Heart right ventricle (tissue), 16 donors: ENCODE measurements at places on chromosomes 5 and 9. TPM values are rescaled to one million over a fixed set of nuclear protein-coding genes. Genes with fewer than 3 reads are reported as not detected.

The UBAP1 gene
- 44.9 TPM for total RNA-seq

The MSMP gene
- not detected for total RNA-seq

The ENTPD2 gene
- 2.2 TPM for total RNA-seq

The PCDHGA8 gene
- 8.5 TPM for total RNA-seq

The PHF24 gene
- 0.18 TPM for total RNA-seq

GRCh38 chr5:76594107-76594506 lies 29.1 kb downstream of the F2RL2 start:
- H3K27me3 ChIP-seq: no peaks in the 10 kb centered on the region
- H3K36me3 ChIP-seq: no peaks in the 10 kb centered on the region
- no peak for DNase-seq
- no peak overlapping the region for H3K4me3 ChIP-seq
- H3K4me1 ChIP-seq: no peaks in the 10 kb centered on the region

DNA sequence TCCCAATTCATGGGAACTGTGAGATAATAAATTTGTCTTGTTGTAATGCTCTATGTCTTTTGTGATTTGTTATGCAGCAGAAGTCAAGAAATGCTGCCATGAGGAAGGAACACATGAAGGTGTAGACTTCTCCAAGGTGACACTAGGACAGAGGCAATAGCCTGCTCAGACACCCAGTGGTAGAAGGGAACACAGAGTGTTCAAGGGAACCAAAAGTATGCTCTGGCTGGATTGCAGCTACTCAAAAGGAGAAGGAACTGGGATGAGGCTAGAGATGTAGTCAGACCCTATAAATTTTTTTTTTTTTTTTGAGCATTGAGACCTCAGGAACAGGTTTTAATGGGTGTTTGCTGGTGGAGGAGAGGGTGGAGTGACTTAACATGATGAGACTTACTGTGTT lies 232.5 kb downstream of the PARP8 start:
- DNase-seq: no peak
- no peaks in the 10 kb centered on the region for H3K27me3 ChIP-seq
- H3K36me3 ChIP-seq: no peaks in the 10 kb centered on the region
- no peaks in the 10 kb centered on the region for H3K4me1 ChIP-seq
